Foreskin fibroblast (primary cell): ENCODE measurements at places on chromosomes 6 and 20.

DNA sequence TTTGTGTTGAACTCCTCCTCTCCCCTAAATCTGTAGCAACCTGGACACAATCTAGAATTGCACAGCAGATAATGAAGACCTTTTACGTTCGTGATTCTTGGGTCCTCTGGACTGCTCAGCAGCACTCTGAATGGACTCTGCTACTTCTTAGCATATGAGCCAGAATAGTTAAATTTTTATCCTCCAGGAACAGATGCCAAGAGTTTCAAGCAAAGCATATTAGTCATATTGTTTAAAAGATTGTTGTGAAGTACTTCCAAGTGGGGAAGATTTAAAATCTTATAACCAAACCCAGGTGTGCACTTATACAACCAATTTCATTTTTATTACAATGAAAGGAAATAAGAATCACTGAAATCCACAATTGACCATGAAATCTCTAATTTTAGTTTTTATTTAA, 118.9 kb upstream of the EXOC2 start:
- DNase-seq: peak; percentile 60

DNA sequence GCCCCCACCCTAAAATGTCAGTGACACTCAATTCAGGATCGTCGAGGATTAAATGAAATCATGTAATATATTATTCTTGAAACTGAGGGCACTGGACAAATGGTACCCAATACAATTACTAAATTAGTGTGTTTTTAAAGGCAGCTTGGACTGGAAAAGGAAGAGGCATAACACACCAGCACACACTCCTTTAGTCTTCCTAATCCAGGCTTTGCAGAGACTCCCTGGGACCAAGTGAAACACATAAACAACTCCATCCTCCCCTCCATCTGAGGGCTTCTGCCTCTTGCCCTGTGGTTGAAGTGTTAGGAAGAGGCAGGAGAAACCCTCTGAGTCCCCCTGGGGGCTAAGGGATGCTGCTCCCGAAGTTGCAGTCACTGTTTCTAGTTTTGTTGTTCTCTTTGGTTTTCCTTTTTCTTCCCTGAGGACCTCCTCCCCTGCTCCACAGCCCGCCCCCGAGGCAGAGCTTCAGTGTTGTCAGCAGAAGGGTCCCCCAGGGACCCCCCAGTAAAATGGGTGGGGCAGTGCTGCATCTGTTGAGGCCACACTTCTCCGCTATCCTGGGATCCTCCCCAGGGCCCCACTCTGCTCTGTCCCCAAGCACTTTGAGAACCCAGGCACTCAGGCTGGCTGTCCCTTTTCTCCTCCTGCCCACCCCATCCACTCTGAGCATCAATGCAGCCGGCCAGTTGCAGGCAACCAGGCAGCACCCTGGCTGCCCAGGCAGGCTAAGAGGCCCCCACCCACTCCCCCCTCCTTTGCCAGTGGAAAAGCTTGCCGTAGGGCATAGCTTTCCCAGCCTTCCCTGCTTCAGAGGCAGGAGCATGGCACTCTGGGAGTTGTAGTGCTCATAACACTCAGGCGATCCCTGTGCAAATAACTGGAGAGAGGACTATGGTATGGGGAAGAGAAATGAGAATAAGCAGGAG, 5.9 kb downstream of the TMEM63B start:
- DNase-seq: peak; percentile 85

DNA sequence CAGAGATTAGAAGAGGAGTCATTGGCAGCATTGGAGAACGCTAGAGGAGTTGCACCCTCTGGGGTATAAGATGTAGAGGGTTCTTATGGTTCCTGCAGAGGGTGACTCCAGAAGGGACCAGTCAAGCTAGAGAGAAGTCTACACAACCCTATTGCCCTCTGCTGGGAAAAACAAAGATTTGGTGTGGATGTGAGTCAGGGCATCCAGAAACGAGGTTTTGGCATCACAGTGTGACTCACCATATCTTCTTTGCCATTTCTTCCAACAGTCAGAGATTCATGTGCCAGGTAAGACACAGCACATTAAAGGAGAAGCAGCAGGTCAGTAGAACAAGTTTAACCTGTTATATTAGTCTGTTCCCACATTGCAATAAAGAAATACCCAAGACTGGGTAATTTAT, 598.8 kb downstream of the MAFB start:
- no peak for DNase-seq

GRCh38 chr6:11542863-11543262, 5.3 kb downstream of the TMEM170B start:
- no peak for DNase-seq

GRCh38 chr6:38146021-38146733, 326.6 kb downstream of the ZFAND3 start:
- DNase-seq: no peak

- DNase-seq: peak; percentile 79
Observed at GRCh38 chr6:158086504-158087223, 81.4 kb downstream of the SERAC1 start.

DNA sequence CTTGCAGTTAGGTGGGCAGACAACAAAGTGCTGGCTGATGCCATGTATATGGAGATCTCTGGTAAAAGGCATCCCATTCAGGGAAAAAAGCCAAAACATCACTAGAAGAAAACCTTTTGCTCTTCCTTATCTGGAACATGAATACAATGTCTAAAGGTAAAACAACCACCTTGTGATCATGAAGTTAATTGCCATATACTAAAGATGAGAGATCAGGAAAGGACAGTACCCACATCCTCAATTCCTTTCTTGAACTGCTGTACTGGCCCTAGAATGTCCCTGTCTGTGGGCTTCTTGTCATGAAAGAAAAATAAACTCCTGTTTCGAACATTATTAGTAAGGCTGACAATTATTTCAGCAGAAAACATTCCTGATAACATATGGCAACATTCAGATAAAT, 19.3 kb downstream of the DEK start:
- no peak for DNase-seq

- DNase-seq: no peak
Observed at GRCh38 chr6:18861204-18861603, 474.1 kb downstream of the RNF144B start.
